ENCODE measurements at places on chromosomes 13 and 19. TPM values are rescaled to one million over a fixed set of nuclear protein-coding genes. Genes with fewer than 3 reads are reported as not detected.
A peak's percentile ranks its signal among the peaks of the same experiment; 100 is the strongest.

The LHB gene
- total RNA-seq, result not detected

GRCh38 chr13:89687066-89687465 is 1660.4 kb upstream of the MIR17HG start:
- no peak for ATAC-seq

GRCh38 chr19:13914777-13915176 is 8.8 kb downstream of the CC2D1A start:
- ATAC-seq, result no peak

- no peak for ATAC-seq
These were observed 1585.4 kb downstream of the EFNB2 start for GRCh38 chr13:104949840-104950740.

DNA sequence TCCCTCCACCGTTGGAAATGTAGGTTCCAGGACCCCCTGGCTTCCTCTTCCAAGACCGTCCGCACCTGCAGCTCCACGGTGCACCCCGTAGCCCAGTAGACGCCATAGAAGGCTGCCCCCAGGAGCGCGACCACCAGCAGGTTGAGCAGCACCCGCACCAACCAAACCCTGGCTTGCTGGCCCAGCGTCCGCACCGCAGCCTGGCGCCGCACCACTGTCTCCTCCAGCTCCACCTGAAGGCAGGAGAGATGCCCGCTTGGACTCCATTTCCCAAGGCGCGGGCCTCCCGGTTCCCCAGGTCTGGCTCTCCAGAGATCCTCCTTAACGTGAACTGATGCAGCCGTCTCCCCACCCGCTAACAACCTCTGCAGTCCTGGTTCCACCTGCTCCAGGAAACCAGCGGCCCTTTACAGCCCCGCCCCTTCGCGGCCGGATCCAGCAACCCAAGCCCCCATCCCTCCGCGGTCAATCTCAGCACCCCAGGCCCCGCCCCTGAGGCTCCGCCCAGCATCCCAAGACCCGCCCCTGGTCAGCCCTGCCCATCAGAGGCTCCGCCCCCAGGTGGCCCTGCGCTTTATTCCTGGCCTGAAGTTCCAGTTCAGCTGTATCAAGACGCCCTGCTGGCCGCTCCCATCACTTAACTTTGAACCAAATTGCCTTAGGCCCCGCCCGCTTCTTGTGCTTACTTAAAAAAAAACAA is 5.0 kb upstream of the LENG1 start:
- ATAC-seq, result peak; percentile 46

GRCh38 chr19:55071129-55071502 is 4.6 kb upstream of the EPS8L1 start:
- ATAC-seq, result peak; percentile 70
